Activated T-cell treated with anti-CD3 and anti-CD28 coated beads, Interleukin-2, amount 50 U/mL, for 72 hours (primary cell): ENCODE measurements at places on chromosomes 11 and 22. TPM values are rescaled to one million over a fixed set of nuclear protein-coding genes. Genes with fewer than 3 reads are reported as not detected.

GRCh38 chr11:70473186-70473872 lies 75.0 kb downstream of the CTTN start:
- DNase-seq, result no peak

DNA sequence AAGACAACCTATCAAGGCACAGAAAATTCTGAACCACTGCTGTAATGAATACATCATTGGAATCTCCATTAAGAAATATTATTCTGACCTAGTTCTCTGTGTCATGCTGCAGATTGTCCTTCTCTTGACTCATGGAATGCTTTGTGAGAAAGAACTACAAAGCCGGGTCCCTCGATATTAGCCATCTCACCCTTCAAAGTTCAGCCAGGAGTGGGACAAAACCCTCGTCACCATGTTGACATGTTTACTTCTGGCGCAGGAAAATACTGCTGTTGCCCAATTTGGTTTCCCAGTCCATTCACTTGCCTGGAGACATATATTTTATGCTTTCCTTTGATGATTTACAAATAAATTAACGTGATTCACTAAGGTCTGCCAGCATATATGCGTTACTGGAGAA lies 10.9 kb upstream of the WT1 start:
- no peak for DNase-seq

DNA sequence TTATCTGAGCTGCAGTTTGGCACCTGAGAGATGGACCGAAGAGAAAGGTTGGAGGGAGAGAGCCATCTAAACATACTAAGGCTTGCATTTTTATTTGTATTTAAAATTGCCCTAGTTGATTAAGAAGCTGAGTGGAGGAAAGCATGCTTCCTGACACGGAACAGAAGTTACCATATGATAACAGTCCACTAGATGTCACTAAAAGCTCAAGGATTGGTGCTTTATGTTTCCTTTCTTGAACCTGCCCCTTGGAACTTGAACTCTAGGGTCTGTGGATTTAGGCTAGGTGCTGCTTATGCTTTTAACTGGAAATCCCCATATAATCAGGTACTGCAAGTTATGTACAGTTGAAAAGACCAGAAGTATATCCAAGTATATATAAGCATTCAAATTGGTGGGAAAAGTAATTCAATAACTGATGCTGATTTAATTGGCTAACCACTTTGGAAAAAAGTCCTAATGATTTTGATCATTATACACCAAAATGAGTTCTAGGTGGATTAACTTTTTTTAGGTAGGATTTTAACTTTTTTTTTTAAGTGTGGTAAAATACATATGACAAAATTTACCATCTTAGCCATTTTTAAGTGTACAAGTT lies 9.5 kb downstream of the RBMXL2 start:
- peak; percentile 14 for DNase-seq

- no peak for DNase-seq
These were observed 63.3 kb downstream of the SYT9 start for GRCh38 chr11:7314811-7315604.

DNA sequence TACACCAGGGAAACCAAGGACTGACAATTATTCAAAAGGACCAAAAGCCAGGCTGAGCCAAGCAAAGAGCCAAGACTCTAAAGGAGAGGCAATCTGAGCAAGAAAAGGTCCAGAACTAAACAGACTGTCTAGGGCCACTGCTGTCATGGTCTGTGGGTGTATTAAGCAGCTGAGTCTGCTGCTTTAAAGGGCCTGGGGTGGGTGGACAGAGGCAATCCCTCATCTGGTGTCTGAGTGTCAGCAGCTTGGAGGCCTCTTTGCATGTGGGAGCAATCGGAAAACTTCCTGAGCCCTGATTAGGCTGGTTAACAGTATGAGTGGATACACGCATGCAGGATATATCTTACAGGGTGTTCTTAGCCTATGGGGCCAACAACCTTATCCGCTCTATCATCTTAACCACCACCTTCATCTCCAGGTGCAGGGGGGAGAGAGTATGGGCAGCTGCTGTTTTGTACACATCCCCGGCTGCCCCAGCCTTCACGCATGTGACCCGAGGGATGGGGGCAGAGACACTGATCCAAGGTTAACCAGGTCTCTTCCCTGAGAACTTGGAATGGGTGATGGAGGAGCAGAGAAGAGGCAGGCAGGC lies 67.5 kb upstream of the TIMP3 start:
- no peak for DNase-seq

DRAP1 gene
- total RNA-seq, result 126 TPM

CBLIF gene
- not detected for total RNA-seq
